ENCODE measurements at places on chromosomes 4 and X.

GRCh38 chrX:12210196-12210815 lies 72.0 kb downstream of the FRMPD4 start:
- DNase-seq, result no peak

- DNase-seq, result no peak
Measured at GRCh38 chrX:46643636-46644035, 70.1 kb downstream of the CHST7 start.

DNA sequence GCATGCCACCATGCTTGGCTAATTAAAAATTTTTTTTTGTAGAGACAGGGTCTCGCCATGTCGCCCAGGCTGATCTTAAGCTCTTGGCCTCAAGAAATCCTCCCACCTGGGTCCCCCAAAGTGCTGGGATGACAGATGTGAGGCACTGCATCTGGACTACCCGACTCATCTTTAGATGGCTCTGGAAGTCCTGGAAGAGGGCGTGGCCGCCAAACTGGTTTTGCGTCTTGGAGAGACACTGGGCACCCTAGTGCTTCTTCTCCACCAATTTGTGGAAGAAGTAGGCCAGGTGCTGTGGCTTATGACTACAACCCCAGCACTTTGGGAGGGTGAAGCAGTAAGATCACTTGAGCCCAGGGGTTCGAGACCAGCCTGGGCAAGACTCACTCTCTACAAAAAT lies 47.6 kb downstream of the HOPX start:
- no peak for DNase-seq

DNA sequence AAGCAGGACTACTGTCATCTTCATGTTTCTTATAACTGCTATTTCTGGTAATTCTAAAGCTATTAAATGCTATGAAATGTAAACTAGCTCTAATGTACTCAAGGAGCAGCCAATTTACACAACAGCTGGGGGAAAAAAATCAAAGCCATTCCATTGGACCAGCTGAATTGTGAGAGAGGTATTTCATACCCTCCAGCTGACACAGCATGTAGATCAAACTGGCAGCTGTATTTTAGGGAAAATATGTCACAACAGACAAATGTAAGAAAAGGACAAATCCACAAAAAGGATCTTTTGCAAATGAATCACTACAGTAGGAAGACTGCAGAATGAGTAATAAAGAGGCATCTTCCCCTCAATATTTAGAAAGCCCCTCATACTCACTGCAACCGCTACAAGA lies 65.2 kb upstream of the FAM47B start:
- no peak for DNase-seq

DNA sequence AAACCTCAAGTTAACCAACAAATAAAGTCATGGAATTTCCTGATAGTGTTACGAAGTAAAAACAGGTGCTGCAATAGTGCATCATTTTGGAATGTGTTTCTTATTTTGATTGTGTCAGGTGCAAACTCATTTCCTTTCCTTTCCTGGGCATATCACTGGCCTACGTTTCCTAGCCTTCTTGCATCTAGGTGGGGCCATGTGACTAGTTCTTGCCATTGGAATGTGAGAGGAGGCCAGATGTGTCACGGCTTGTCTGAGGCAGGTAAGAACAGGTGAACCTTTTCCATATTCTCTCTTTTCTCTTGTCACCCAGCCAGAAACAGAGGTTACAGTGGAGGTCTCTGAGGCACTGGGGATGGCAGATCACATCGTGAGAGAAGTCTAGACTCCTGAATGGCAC lies 868.0 kb downstream of the RPA4 start:
- DNase-seq, result no peak
